ENCODE measurements at places on chromosomes 6 and 20.

DNA sequence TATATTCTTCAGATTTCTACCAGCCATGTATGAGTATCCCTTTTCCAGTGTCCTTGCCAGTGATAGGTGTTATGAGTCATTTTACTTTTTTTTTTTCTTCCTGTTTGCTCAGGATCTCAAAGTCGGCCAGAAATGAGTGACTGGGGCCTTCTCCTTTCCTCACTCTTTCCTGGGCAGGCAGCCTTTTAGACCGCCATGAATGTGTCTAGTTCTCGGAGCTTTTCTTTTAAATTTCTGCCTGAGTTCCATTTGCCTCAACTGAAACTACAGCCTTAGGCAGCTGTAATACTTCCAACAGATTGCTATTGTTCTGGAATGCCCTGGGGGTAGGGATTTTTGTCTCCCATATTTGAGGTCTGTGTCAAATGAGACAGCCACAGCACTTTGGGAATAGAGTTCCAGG, 83.7 kb downstream of the STXBP5 start:
- DNase-seq = no peak

DNA sequence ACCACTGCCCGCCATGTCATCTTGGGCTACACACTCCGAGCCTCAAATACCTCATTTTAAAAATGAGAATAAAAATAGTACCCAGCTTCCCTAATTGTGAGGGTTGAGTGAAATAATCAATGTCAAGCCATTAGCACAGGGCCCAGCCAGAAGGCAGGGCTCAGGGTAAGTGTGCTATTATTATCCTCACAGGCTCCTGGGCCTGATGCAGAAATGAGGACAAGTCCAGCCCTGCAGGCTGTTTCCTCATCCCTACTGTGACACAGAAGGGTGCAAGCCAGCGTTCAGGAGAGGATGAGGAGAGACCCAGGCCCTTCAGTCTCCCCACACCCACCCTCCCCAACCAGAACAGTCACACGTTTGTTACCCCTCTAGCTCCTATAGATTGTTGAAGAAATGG, 4.0 kb downstream of the DLK2 start:
- no peak for DNase-seq

DNA sequence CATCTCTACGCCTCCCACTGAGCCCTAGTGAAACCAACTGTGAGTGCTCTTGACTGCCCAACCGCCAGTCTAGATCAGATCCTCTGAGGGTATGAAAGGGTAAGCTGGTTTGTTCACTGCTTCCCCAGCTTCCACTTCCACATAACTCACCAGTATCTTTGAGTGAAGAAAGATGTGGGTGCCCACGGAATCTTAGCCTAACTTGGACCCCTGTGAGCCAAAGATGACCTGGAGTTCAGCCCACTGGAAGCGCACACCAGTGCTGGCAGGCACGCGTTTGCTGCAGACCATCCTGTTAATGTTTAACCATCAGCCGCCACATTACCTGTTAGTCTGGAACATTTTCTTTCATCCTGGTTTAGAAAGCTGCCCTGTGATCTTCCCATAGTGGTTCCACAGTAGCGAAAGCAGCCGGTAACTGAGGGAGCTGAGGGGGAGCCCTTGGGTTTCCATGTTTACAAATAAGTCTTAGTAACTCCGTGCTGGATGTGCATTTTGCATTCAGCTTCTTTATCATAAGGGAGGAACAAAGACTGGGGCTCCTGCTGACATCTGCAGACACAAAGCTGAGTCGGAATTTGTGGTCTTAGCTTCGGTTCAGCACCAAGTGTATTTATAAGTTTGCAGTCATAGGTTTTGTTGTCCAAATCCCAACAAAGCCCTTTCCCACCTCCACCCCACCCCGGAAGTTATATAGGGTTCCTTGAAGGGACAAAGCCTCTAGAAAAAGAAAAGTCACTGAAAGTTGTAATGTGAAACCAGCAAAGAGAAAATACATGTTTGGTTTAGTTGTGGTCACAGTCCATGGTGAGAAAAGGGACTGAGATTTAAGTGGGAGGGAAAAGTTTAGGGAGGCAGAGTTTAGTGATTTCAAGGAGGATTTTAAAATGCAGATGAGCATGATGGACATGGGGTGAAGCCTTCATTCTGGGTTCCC, 71.0 kb downstream of the SSR1 start:
- DNase-seq = no peak

- no peak for DNase-seq
Observed at GRCh38 chr6:134546962-134547645, 229.2 kb upstream of the SGK1 start.

DNA sequence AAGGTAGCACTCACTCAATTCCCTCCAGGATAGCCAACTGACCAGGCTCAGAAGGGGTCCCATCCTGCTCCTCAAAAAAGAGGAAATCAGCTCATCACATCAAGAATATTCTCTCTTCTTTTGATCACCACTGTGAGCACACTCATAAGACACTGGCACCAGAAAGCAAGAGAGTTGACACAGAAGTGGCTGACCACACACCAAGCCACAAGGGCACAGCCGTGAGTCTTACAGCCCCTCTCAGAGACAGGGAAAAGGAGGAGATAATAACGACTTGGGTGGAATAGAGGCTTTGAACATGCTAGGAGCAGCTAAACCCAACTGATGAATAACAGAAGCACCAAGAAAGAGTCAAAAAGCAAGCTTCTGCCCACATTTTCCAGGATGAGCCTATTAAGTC, 249.1 kb upstream of the PREP start:
- no peak for DNase-seq

DNA sequence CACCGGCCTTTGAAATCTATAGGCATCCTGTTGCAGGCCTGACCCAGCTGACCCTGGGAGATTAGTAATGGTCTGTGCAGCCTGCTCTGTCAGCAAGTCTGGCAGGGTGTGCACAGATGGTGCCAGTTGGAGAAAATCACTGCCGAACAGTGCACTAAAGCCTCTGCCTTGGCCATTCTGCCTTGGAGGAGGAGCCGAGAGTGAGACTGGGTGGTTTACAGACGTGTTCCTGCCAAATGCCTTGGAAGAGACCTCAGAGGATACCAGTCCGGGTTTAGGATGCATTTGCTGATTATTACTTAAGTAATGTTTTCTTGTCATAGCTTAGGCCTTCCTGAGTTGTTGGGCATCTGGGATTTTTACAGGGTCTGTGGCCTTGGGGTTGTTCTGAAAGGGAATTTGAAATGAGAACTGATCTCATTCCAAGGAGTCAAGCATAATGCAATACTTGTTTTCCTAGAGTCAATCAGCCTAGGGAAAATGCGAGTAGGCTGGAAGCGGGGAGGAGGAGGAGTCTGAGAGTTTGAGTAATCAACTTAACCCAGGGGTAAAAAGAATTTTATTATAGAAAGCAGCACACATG, 292.1 kb downstream of the SOX4 start:
- no peak for DNase-seq

All from CD4-positive, alpha-beta T cell treated with Interleukin-1 beta for 1 hour (primary cell).